ENCODE measurements at places on chromosomes 3 and 15. TPM values are rescaled to one million over a fixed set of nuclear protein-coding genes. Genes with fewer than 3 reads are reported as not detected.

DNA sequence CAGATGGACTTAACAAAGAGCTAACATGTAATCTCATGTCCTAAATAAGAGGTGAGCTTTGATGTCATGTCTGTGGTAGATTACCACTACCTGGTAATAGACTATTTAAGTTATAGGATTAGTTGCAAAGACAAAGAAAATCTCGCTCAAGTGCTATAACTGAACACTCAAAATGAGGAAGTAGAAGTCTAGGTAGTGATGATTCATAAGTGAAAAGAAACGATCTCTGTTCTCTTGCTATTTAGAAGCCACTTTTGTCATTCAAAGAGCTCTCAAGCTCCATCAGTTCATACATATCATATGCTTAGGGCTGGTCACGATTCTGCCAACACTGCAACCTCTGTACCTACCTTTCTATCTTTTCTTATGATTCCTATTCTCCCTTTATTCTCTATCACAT lies 110.9 kb downstream of the EDEM1 start:
- peaks cover 7% of the 10 kb centered on the region for H3K4me1 ChIP-seq
- H3K4me3 ChIP-seq, result no peak overlapping the region
- no peak for DNase-seq
- no peaks in the 10 kb centered on the region for H3K36me3 ChIP-seq

DNA sequence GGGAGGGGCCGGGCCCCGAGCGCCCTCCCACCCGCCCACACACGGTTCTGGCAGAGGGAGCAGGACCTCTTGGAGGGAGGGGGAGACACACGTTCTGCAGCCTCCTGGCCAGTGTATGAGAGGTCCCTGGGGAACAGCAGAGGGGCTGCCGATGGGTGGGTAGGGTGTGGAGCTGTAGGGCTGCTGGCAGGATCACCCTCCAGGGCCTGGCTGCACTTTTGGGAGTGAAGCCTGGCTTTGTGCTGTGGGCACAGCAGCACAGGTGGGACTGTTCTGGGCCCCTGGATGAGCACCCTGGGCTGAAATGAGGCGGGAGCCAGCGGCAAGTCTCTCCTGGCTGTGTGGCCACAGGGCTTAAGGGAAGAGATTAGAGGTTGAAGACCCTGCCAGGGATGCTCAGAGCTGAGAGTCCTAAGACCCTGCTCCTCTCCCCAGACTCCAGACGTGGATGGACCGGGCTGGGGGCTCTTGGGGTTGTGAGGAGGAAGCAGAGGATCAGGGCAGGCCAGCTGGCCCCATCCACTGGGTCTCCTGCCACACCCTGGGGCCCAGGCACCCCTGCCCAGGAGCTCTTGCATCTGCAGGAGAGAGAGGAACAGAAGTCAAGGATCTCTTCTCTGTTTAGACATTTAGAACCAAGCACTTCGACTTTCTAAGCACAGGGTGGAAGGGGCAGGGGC lies 45.2 kb downstream of the RGMA start:
- no peak for DNase-seq
- H3K27me3 ChIP-seq, result no peaks in the 10 kb centered on the region
- H3K36me3 ChIP-seq, result no peaks in the 10 kb centered on the region
- peaks cover 10% of the 10 kb centered on the region for H3K4me1 ChIP-seq
- H3K27ac ChIP-seq, result no peak overlapping the region

GRCh38 chr15:88258093-88258641 lies 1.6 kb upstream of the NTRK3 start:
- peaks cover 58% of the 10 kb centered on the region for H3K27me3 ChIP-seq
- no peaks in the 10 kb centered on the region for H3K36me3 ChIP-seq
- peaks cover 19% of the 10 kb centered on the region for H3K4me1 ChIP-seq
- peak; percentile 27 for DNase-seq
- no peak overlapping the region for H3K4me3 ChIP-seq

DNA sequence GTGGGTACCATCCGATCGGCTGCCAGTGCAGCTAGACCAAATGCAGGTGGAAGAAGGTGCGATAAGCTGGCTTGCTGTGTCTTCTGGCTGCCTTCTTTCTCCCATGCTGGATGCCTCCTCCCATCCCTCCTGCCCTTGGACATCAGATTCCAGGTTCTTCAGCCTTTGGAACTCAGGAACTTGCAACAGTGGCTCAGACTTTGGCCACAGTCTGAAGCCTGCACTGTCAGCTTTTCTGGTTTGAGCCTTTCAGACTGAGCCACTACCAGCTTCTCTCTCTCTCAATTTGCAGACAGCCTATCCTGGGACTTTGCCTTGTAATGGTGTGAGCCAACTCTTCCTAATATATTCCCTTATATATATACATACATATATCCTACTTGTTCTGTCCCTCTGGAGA lies 485.5 kb downstream of the FHIT start:
- H3K27ac ChIP-seq, result no peak overlapping the region
- no peak for DNase-seq
- H3K4me1 ChIP-seq, result no peaks in the 10 kb centered on the region
- H3K27me3 ChIP-seq, result no peaks in the 10 kb centered on the region

DNA sequence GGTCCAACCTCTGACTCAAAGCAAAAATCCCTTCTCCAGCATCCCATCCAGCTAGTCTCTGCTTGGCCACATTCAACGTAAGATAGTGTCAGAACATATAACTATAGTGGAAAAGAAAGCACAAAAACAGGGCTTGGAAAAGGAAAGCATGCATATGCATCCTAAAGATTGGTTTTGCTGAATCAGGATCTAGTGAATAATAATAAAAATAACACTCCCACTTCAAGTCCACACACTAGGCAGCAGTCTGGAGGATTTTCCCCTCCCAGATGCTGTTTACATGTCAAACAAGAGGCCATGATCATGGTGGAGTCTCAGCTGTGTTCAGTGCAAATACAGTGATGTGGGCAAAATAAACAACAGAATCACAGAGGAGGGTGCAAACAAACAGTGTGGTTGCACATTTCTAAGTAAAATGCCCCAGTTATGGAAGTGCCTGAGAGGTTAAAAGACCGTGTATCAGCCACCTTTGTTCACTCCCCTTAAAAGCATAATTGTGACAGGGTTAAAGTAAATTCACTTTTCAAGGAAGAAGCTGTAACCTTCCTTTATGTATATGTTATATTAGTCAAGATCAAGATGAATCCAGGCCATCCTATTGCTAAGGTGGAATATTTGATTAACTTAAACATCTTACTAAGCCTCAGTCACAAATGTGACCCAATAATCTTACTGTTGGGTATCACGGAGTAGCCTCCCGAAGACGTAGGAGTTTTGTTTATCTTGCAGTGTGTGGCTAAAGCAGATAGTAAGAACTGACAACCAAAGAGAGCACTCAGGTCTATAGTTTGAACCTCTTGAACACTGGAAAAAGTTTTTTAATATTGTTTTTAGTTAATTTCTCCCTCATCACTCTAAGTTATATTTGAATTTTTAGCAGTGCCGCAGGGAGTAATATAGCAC lies 424.5 kb downstream of the SOX2 start:
- H3K4me1 ChIP-seq, result no peaks in the 10 kb centered on the region
- no peaks in the 10 kb centered on the region for H3K27me3 ChIP-seq
- H3K36me3 ChIP-seq, result no peaks in the 10 kb centered on the region
- no peak overlapping the region for H3K4me3 ChIP-seq

GRCh38 chr3:11556851-11557644 lies 86.7 kb downstream of the VGLL4 start:
- H3K4me1 ChIP-seq, result peaks cover 13% of the 10 kb centered on the region
- H3K4me3 ChIP-seq, result no peak overlapping the region
- H3K27me3 ChIP-seq, result no peaks in the 10 kb centered on the region
- H3K36me3 ChIP-seq, result peaks cover 33% of the 10 kb centered on the region
- no peak for DNase-seq

DNA sequence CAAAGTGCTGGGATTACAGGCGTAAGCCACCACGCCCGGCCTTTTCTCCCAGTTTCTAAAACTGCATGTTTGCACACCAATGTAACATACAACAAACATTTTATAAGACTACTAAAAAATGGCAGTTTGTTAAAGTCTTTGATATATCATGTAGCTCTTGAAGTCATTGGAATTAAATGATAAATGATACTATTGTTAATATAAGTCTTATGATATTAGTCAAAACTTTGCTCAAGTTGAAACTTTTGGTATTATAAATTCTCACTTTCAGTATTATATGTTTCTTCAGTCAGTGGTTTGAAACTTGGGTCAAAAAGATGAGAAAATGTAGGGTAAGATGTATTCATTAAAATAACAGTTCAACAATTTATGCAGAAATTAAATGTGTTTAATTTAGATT lies 117.6 kb upstream of the TBL1XR1 start:
- no peak overlapping the region for H3K4me3 ChIP-seq
- DNase-seq, result no peak
- H3K27me3 ChIP-seq, result no peaks in the 10 kb centered on the region
- peak overlapping the region; percentile 63 for H3K27ac ChIP-seq

DNA sequence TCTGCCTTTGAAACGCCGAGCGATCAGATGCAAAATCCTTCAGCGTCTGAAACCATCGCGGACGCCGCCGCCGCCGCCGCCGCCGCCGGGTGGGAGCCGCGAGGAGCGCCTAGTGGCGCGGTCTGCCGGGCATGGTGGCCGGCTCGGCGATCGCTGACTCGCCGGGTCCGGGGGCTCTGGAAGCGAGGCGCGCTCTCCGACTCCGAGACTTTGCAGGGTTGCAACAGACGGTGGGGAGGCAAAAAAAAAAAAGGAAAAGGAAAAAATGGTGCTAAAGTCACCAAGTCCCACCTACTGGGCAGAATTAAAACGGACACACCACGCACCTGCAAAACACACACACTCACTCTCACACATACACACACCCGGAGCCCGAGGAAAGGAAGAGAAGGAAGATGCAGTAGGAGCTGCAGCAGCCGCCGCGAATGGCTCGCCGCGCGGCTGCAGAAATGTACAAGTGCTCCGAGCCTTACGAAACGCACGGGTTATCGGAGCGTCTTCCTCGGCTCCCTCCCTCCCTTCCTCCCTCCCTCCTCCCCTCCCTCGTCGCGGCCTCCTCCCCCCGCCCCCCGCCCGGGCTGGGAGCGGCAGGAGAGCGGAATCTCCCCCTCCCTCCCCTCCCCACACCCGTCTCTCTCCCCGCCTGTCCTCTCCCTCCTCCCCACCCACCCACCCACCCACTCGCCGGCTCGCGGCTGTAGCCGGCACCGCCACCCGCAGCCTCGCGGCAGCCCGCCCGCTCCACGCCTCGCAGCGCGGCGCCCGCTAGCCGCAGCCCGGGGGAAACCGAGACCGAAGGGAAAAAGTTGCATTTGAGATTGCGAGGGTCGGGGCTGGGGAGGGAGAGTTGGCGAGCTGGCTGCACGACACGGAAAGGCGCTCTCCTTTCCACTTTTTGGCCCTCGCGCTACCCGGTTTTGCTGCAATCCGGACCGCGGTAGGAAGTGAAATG lies at the start of gene NTRK3:
TSS of gene NTRK3 (minus strand) at position 461 of the 952 bp plus-strand sequence. CDS start 586 bp downstream, outside the sequence.
- no peak within 1 kb of the TSS for H3K27ac ChIP-seq
- peaks cover 63% of the 10 kb centered on the region for H3K27me3 ChIP-seq
- H3K36me3 ChIP-seq, result no peaks in the 10 kb centered on the region
- DNase-seq, result peak; percentile 16
- H3K4me1 ChIP-seq, result peaks cover 19% of the 10 kb centered on the region
- H3K4me3 ChIP-seq, result peak within 1 kb of the TSS; percentile 66

DNA sequence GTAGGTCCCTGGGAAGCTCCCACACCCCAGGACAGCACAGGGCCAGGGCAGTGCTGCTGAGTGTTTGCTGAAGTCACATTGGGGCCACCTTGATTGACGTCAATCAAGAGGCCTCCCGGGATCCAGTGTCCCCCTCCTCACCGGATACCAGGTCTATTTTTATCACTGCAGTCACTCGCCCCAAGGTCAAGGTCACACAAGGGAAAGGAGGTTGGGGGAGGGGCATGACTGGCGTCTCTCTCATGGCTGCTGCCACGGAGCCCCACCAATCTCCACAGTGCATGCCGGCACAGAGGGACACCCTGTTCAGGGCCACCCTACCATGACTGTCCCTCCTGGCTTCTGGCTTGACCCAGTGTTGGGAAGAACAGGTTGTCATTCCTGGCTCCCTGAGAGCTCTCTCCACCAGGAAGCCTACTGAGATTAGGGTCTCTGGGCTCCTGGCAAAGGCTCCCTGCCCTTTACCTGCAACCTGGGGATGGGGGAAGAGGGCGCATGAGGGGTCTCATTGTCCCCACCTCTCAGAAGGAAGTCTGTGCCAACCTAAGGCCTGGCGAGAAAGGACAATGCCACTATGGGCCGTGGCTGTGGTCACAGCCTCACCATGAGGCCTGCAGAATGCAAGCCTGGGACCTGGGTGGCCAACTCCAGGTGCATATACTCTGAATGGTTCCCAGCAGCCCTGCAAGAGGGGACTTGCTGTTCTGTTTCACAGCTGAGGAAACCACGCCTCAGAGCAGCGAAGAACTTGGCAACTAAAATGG lies 1.5 kb downstream of the MYL3 start:
- DNase-seq, result peak; percentile 1
- H3K27ac ChIP-seq, result no peak overlapping the region
- no peaks in the 10 kb centered on the region for H3K27me3 ChIP-seq
- H3K36me3 ChIP-seq, result no peaks in the 10 kb centered on the region
- H3K4me1 ChIP-seq, result no peaks in the 10 kb centered on the region

DNA sequence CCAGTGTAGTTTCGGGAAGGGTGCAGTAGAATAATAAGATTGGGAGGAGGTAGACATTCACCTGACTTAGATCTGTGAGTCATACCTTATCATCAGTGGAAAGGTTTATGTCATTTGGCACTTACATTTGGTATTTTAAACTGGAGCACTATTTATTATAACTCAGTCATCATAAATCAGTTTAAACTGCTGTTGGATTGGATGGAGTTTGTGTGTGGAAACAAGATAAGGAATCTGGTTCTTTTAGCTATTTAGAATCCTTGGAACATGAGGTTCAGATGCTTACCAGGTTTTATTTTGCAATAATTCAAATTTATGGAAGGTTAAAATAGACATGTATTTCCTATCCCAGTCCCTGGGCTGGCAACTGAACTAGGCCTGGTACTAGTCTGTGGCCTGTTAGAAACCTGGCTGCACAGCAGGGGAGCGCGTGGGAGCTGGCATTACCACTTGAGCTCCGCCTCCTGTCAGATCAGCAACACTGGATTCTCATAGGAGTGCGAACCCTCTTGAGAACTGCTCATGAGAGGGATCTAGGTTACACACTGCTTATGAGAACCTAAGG lies 34.5 kb downstream of the ZFAND6 start:
- peaks cover 4% of the 10 kb centered on the region for H3K36me3 ChIP-seq
- H3K4me3 ChIP-seq, result no peak overlapping the region
- H3K27me3 ChIP-seq, result no peaks in the 10 kb centered on the region
- H3K4me1 ChIP-seq, result peaks cover 42% of the 10 kb centered on the region

DNA sequence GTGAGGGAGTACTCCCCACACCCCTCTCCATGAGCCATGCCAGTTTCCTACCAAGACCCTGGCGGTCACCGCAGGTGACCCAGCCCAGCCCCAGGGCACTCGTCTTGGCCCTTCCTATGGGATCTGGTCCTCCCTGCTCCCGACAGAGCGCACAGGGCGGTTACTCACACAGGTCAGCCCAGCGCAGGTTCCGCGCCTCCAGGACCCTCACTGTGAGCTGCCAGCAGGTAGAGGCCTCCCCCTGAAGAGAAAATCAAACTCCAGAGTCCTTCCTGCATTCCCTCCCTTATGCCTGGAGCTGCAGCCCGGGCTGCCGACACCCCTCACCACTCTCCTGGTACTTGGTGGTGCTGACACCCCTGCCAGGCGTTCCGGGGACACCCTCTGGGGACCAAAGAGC lies 6.9 kb downstream of the PLA2G4D start:
- no peak overlapping the region for H3K27ac ChIP-seq
- H3K36me3 ChIP-seq, result no peaks in the 10 kb centered on the region
- peaks cover 7% of the 10 kb centered on the region for H3K27me3 ChIP-seq
- no peak overlapping the region for H3K4me3 ChIP-seq
- DNase-seq, result no peak

The GOLGA8R gene
- total RNA-seq, result 3.1 TPM

The FGD5 gene
- total RNA-seq, result not detected

The GNAT1 gene
- 0.11 TPM for total RNA-seq

The ACSBG1 gene
- total RNA-seq, result not detected

The GHRL gene
- total RNA-seq, result 0.22 TPM

The SLC28A2 gene
- total RNA-seq, result not detected

The DZIP1L gene
- total RNA-seq, result not detected
